ENCODE measurements at places on chromosomes 2 and 18.

DNA sequence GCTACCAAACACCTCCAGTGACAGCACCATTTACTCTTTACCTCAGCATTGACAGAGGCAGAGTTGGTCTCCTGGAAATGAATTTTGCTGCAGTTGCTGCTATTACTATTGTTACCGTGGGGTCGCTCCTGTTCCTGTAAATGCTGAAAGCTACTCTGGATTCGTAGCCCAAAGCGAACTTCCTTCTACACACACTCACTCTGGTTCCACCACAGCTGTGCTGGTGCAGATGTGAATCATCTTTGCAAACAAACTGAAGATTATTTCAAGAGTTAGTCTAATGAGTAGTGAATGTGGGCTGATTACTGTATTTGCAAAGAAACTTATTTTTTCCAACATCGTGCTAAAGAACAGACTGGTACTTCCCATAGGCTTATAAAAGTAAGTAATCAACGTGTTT, 304.0 kb downstream of the LPIN1 start:
- no peak for DNase-seq

GRCh38 chr2:193350509-193350908, 1155.8 kb upstream of the TMEFF2 start:
- DNase-seq = no peak

- DNase-seq = no peak
Observed at GRCh38 chr2:80147690-80148089, 156.9 kb downstream of the LRRTM1 start.

DNA sequence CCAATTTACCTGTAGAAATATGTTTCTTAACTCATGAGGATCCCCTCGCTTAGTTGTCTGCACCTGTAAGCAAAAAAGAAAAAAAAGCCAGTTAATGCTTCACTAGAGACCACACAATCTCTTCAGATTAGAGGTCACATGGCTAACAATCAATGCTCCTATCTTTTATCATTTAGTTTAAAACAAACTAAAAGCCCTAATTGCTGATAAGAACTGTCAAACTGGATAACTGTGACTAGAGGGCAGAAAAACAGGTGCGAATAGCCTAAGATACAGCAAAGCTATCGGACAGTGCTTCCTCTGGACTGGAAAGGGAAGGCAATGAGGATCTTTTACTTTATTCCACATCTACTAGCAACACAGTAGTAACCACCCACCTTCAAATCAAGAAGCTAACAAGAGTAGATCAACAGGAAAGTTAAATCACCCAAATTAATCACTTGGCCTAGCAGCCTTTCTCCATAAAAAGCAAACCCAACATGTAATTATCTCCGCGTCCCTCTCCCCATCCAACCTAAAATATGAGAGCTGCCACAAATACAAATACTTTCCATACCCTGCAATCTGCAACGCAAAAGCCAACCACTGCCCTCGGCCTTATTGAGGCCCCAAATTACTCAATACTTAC, 734 bp downstream of the SLC25A12 start:
- no peak for DNase-seq

DNA sequence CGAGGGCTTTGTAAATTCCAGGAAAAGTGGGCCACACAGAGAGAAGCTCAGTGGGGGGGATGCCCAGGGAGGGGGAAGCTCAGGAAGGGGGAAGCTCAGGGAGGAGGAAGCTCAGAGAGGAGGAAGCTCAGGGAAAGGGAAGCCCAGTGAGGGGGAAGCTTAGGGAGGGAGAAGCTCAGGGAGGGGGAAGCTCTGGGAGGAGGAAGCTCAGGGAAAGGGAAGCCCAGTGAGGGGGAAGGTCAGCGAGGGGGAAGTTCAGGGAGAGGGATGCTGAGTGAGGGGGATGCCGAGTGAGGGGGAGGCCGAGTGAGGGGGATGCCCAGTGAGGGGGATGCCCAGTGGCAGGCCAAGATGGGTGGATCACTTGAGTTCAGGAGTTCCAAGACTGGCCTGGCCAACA, 821 bp upstream of the CHRNG start:
- DNase-seq = no peak

DNA sequence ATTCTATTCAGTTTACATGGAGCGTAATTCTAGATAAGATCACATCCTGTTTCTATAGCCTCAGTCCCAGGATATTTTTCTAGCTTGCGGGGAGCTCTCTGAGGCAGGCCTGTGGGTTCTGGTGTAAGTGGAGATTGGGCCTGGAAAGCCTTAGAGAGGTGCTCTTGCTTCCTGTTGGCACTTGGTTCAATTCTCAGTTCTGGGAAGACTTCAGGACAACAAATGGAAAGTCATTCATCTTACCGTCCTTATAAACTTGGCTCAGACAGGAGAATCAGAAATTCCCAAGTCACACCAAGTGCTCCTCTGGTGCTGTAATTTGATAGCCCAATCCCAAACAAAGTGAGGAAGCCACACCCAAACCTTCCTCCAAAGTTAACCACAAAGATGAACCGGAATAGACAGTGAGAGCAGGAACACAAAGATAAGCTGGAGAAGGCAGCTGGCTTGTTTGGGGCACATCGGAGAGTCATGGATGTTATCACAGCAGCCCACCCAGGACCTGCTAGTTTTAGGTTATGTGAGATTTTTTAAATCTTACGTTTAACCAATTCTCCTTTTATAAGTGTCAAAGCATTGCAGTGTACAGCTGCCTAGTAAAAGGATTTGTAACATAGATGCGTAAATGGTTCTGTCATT, 144.3 kb upstream of the MAP3K20 start:
- peak; percentile 45 for DNase-seq

- DNase-seq = no peak
Observed at GRCh38 chr2:28096421-28096820, 205.9 kb downstream of the BABAM2 start.

- no peak for DNase-seq
Observed at GRCh38 chr2:216650626-216651257, 17.5 kb downstream of the IGFBP2 start.

DNA sequence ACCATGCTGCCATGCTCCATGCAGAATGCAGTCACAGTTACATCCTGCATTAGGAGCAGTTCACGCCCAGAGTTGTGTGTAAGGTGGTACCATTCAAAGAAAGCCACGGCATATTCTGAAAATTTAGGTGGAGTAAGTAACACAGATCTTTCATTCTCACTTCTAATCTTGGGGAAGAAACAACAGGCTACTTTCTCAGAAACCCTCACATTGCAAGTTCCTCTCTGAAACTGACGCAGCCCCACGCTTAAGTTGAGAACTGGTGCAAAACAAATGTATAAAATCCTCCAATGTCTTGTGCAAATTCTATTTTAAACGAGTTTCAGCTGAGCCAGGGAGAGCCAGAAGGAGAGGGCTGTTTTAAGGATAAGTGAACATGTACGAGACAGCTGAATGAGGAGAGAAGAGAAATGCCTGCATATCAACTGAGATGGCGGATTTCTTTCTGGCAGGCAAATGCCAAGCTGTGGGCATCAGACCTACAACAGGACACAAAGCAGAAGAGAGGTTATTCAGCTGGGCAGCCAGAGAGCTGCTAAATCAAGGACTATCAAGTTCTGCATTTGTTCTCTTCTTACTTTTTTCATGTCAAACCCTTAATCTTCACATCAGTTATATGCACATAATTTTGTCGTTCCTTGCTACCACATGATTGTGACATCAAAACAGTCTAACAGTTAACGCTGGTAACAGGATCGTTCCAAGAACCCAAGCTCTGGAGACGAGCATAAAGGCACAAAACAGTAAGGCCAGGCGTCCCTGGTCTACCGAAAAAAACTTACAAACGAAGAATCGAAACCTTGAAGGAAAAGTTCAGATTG, 6.4 kb downstream of the ARL4C start:
- DNase-seq = no peak

DNA sequence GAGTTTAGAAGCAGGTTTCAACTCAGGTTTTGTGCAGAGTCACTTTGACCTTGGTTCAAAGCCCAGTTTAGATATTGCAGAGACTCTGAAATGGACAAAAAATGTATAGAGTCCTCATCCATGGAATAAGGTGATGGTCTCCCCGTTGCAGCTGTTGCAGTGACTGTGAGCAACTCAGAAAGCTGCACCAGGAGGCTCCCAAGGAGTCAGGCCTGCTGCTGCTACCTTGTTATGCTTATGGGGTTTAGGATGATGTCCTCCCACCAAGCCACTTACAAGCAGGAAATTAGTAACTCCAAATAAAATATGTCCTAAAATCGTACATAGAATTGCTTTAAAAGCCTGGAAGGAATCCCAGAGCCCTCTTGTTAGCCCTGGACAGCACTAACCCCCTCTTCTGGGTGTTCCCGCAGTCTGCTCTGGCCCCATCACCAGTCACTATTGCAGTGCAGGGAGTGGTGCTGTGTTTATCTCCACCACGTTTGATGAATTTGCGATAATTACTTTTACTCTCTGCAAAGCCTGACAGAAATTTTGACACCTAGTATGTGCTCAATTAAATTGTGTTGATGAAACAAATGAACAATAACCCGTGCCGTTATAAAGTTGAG, 189.0 kb downstream of the CNTNAP5 start:
- DNase-seq = no peak

- DNase-seq = no peak
Observed at GRCh38 chr18:35141077-35141476, 99.8 kb upstream of the ZNF397 start.

- no peak for DNase-seq
Observed at GRCh38 chr2:96318723-96319122, 6.4 kb upstream of the ITPRIPL1 start.

GRCh38 chr2:221817052-221817451, 244.9 kb upstream of the EPHA4 start:
- DNase-seq = no peak

DNA sequence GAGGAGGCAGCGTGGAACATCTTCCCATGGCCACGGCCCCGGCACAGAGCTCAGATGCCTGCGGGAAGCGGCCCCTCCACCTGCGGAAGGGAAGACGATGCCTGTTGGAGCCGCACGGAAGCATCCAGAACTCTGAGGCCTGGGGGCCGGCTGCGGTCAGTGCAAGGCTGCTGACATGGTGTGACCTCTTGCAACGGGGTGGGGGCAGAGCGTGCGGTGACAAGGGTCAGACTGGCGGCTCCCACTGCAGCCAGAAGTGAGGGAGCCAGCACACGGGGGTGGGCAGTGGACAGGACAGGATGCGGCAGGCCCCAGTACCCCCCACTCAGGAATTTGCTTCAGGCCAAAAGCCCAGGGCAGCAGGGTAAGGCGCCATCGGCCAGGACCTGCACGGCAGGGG, 48.8 kb downstream of the SLC66A2 start:
- DNase-seq = no peak

DNA sequence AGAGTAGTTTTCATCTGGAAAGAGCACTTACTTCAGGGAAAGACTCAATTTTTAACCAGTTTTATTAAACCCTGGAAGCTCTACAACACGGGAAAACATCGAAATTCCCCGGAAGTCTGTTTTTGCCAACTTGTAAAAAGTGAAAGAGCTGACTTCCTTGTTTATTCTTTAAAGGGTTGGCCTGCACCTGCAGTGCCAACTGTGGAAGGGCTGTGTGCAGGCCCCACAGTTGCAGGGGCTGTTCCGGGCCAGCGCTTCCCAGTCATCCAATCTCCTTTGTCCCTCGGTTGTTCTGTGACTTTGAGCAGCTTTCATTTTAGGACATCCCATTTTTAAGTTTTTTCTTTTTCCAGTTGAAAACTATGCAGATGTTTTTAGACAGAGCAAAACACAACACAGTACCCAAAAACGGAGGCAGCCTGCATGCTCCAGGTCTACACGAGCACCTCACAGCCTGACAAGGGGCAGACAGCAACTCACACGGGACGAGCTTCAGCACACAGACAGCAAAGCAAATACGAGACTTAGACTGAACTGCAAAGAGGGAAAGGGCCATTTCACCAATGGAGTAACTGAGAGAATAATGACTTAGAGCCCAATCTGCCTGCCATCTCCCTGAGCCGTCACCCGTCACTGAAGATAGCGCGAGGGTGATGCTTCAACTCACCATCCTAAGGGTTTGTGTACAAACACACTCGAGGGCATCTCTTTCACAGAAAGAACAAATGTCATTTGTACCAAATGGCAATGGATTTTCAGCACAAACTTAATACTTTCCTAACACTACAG, 70.6 kb downstream of the EMILIN2 start:
- no peak for DNase-seq

- no peak for DNase-seq
Observed at GRCh38 chr2:190964170-190964795, 49.7 kb downstream of the STAT1 start.

DNA sequence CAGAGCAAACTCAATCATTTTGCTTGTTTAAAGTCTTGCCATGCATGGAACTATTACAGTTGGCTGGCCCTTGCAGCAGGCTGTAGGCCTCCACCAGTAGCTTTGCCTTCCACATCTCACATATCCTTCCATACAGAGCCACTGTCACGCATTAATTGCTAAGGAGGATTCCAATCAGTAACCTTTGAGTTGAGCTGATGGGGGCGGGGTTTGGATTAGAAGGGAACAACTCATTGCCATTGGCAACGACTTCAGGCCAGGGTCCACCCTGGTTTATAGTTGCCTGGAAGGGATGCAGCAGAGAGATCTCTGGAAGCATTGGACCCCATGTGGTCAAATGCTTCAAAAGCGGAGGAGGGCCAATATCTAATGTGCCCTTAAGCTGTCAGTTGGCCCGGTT, 63.3 kb upstream of the TTC39C start:
- no peak for DNase-seq

DNA sequence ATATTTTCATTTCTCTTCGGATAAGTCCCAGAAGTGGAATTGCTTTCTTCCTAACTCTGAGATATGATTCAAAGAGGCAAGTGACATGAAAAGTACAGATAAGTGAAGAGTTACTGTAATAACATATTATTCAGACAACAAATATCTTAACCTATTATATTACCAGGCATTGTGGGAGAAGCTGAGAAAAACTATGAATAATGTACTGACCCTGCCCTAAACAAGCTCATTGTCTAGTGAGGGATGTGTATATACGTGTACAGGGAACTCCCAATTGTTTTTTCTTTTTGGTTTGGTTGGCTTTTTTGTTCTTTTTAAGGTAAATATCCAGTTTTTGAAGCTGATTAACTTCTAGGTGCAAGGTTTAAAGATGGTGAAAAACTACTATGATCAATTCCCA, 26.5 kb downstream of the NCKAP1 start:
- no peak for DNase-seq

DNA sequence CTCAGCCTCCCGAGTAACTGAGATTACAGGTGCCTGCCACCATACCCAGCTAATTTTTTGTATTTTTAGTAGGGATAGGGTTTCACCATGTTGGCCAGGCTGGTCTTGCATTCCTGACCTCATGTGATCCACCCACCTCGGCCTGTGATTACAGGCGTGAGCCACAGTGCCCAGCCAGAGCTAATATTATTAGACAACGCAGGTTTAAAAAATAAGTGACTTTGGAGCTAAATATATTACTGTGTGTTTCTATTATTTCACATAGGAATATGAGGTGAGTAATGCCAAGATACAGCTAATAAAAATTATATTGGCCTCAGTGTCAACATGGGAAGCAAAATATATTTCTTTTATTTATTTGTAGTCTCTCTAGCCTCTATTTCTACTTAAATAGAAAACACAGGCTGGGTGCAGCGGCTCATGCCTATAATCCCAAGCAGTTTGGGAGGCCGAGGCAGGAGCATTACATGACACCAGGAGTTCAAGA, 120.2 kb downstream of the C2orf74 start:
- no peak for DNase-seq

DNA sequence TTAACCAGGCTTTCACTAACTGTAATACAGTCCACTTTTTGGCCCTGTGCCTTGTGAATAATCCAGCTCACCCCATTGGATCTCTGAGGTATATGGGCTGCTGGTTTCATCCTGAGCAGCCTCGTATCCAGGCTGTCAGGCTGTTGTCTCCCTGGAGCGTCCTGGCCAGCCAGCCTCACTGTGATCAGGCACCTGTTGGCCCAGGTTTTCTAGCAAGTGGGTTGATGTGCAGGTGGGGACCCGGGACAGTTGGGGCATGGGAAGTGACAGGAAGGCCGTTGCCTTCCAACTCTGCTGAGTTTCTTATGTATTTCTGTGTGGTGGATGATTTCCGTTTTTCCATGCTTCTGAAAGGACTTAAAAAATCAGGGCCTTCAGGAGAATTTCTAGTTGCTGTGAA, 132.4 kb downstream of the ACOXL start:
- no peak for DNase-seq
